ENCODE measurements at places on chromosomes 13 and 19.

DNA sequence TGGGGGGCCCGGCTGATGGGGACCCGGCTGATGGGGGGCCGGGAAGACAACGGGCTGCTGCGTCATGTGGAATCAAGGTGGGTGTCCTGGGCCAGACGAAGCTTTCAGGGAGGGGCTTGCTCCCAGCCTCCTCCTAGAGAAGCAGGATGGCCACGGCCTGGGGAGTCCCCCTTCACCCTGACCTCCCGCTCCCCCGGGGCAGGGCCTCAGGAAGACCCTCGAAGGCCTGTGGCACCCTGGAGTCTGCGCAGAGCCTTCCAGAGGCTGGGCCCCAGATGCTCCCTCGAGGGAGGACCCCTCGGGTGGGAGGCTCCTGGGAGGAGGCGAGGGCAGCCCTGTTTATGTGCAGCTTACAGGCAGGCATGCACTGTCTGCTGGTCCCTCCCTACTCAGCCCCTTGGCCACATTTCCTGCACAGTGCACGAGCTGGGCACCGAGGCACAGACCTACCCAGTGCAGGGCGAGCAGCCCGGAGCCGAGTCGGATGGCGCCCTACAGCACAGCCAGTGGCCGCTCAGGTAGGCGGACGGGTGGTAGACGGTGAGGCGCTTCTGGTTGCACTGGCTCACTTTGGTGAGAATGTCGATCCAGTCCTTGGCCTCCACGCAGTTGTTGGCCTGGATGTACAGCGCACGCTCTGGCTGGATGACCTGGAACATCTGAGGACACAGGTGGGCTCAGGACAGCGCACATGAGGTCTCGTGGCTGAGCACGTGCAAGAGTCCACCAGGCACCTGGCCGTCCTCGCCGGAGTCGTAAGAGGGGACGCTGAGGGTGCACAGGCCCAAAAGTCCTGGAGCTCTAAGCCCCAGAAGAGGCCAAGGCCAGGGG is 22.4 kb upstream of the C13orf46 start:
- no peak overlapping the region for H3K27ac ChIP-seq
- DNase-seq = no peak
- H3K4me3 ChIP-seq = no peak overlapping the region
- H3K36me3 ChIP-seq = peaks cover 48% of the 10 kb centered on the region

- no peak for DNase-seq
- H3K27ac ChIP-seq = no peak overlapping the region
- peaks cover 15% of the 10 kb centered on the region for H3K36me3 ChIP-seq
- no peaks in the 10 kb centered on the region for H3K27me3 ChIP-seq
- H3K4me1 ChIP-seq = no peaks in the 10 kb centered on the region
- no peak overlapping the region for H3K4me3 ChIP-seq
Measured at GRCh38 chr13:98429081-98429480, 147.8 kb downstream of the STK24 start.

DNA sequence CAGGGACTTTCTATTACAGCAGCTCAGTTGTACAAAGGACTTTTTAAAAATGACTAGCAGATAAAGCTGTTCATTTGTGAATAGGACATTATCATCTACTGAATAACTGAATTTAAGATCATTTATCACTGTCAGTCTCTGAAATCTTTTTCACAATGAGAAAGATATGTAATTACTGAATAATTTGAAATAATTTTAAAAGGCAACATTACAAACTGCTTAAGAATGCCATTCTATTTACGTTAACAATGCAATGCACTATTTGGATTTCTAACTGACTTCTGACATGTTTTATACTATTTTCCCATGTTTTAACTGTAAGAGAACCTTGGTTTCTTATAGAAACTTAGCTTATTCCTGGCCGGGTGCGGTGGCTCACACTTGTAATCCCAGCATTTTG is 2033.0 kb upstream of the PCDH20 start:
- H3K4me3 ChIP-seq = no peak overlapping the region
- no peak overlapping the region for H3K27ac ChIP-seq
- no peak for DNase-seq
- no peaks in the 10 kb centered on the region for H3K36me3 ChIP-seq
- no peaks in the 10 kb centered on the region for H3K27me3 ChIP-seq
- H3K4me1 ChIP-seq = no peaks in the 10 kb centered on the region

DNA sequence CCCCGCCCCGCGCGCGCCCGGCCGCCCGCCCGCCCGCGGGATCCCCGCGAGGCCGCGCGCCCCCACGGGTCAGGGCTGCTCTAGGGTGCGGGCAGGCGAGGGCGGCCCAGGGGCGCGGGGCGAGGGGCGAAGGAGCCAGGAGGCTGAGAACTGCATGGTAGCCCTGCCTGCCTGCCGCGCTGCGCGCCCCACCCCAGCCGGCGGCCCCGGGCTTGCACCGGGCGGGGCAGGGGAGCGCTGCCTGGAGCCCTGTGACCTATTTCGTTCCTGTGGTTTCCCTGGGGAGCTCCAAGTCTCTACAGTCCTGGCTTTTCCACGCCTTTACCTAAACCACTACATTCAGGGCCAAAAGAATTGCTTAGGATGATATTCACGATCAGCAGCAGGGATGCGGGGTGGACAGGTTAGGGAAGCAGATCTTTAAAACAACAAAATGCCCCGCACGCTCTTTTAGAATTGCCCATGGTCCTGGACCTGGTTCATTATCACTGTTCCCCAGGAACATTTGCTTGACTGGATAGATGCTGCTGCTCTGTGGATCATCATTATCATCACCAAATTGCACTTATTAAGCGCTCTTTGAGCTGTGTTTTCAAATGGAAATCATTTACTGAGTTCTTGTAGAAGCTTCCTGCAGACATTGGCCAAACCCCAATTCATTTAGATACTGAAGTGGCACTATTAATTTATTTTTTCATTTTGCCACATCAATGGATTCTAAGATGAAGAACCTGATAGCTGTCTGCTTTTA is 421 bp upstream of the GPR12 start:
- no peak overlapping the region for H3K27ac ChIP-seq
- H3K4me1 ChIP-seq = no peaks in the 10 kb centered on the region
- no peaks in the 10 kb centered on the region for H3K36me3 ChIP-seq
- no peak for DNase-seq

DNA sequence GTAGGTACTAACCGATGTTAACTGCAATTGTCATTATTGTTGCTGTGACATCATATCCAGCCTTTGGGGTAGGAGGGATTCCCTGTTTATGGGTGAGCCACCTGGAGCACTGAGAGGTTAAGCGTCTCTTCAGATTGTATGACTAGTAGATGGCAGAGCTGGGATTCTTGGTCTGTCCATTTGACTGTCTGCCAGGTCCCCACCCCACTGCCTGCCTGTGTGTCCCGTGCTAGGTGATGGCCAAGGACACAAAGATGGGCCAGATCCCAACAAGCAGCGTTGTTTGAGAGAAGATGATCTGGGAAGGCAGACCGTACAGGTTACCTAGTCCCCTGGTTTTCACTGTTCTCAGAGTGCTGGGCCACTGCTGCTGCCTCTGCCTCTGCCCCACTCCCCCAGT is 16.6 kb downstream of the PPP2R1A start:
- peaks cover 98% of the 10 kb centered on the region for H3K36me3 ChIP-seq
- H3K4me1 ChIP-seq = no peaks in the 10 kb centered on the region
- no peak for DNase-seq
- H3K27ac ChIP-seq = no peak overlapping the region
- no peaks in the 10 kb centered on the region for H3K27me3 ChIP-seq
- H3K4me3 ChIP-seq = no peak overlapping the region
